Articular chondrocyte of knee joint (primary cell): ENCODE measurements at places on chromosomes 3 and 15. TPM values are rescaled to one million over a fixed set of nuclear protein-coding genes. Genes with fewer than 3 reads are reported as not detected.

SYNM gene
- 24.5 and 31.5 TPM in 2 replicates for total RNA-seq

LRRC31 gene
- not detected in 2 replicates for total RNA-seq

PATL2 gene
- 0.78 and 0.86 TPM in 2 replicates for total RNA-seq

FSTL1 gene
- total RNA-seq, result 2,986 and 3,294 TPM in 2 replicates

TMIE gene
- 0.26 and 0.32 TPM in 2 replicates for total RNA-seq

AADACL2 gene
- total RNA-seq, result not detected in 2 replicates

XIRP1 gene
- not detected in 2 replicates for total RNA-seq

CCDC39 gene
- 0.13 TPM in 1 of 2 replicates, not detected in the other for total RNA-seq

ZNF80 gene
- total RNA-seq, result not detected in 2 replicates

LMOD3 gene
- total RNA-seq, result 0.22 and 0.39 TPM in 2 replicates

LMCD1 gene
- total RNA-seq, result 208 and 322 TPM in 2 replicates

HAUS2 gene
- 33.3 and 37.2 TPM in 2 replicates for total RNA-seq

FBXL22 gene
- total RNA-seq, result 0.22 TPM in 1 of 2 replicates, not detected in the other

UTS2B gene
- 0.52 and 1.3 TPM in 2 replicates for total RNA-seq

QARS1 gene
- 293 and 338 TPM in 2 replicates for total RNA-seq

PCSK6 gene
- total RNA-seq, result 0.13 and 0.43 TPM in 2 replicates

CHAC1 gene
- 9.8 and 14.0 TPM in 2 replicates for total RNA-seq

SLC28A2 gene
- not detected in 2 replicates for total RNA-seq

NOX5 gene
- total RNA-seq, result 0.22 and 0.26 TPM in 2 replicates

PLXNA1 gene
- 48.2 and 62.9 TPM in 2 replicates for total RNA-seq

GOLGA8T gene
- total RNA-seq, result not detected in 2 replicates

HDC gene
- total RNA-seq, result not detected in 2 replicates

MITF gene
- total RNA-seq, result 32.4 and 46.4 TPM in 2 replicates

FANCI gene
- 11.9 and 21.0 TPM in 2 replicates for total RNA-seq

ABHD17C gene
- 15.5 and 18.2 TPM in 2 replicates for total RNA-seq

SLC28A1 gene
- not detected in 2 replicates for total RNA-seq

ROBO2 gene
- under 0.01 and 1.1 TPM in 2 replicates for total RNA-seq
